Fibroblast of skin of right biceps (primary cell): ENCODE measurements at places on chromosomes 4 and X.
A peak's percentile ranks its signal among the peaks of the same experiment; 100 is the strongest.

- DNase-seq = no peak
Observed at GRCh38 chrX:71949844-71950445, 39.3 kb downstream of the NHSL2 start.

DNA sequence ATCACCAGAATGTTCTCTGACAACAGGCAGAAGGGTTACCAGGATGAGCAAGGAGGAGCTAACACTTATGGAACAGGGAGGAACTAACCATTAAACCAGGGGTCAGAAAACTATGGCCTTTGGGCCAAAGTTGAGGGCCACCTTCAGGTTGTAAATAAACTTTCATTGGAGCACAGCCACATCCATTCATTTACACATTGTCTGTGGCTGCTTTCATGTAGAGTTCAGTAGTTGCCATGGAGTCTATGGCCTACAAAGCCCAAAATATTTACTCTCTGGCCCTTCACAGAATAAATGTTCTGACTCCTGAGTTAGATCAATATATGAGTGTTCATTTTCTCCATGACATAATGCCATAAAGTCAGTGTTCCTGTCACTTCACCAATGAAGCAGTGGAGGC lies 13.2 kb upstream of the HCCS start:
- no peak for DNase-seq

- peak; percentile 89 for DNase-seq
Observed at GRCh38 chrX:136259543-136259942, 8.3 kb upstream of the MAP7D3 start.

GRCh38 chr4:88630756-88631155 lies 38.5 kb downstream of the HERC3 start:
- DNase-seq = peak; percentile 81

DNA sequence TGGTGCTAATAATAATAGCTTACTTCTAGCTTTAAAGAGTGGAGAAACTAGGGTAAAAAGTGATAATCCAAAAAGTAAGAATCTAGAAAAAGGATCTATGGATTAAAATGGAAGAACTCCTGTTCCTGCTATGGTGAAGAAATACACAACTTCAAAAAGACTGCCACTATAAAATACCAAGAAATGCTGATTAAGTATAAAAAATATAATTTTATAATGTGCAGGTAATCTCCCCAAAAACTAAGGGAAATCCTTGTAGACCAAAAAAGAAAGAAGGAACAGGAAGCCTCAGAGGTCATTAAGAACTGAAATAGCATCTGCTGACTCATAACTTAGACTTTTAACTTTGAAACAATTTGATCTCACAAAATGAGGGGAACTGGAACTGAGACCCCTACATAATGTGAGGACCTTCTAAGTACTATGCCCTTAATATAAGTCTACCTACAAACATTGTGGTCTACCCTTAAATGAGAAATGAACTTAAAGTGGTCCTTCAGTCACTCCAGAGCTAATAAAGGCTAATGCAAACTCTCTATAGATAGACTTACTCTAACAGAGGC lies 50.6 kb upstream of the SRPX start:
- peak; percentile 21 for DNase-seq

- no peak for DNase-seq
Observed at GRCh38 chrX:110097920-110098319, 95.0 kb downstream of the TMEM164 start.

DNA sequence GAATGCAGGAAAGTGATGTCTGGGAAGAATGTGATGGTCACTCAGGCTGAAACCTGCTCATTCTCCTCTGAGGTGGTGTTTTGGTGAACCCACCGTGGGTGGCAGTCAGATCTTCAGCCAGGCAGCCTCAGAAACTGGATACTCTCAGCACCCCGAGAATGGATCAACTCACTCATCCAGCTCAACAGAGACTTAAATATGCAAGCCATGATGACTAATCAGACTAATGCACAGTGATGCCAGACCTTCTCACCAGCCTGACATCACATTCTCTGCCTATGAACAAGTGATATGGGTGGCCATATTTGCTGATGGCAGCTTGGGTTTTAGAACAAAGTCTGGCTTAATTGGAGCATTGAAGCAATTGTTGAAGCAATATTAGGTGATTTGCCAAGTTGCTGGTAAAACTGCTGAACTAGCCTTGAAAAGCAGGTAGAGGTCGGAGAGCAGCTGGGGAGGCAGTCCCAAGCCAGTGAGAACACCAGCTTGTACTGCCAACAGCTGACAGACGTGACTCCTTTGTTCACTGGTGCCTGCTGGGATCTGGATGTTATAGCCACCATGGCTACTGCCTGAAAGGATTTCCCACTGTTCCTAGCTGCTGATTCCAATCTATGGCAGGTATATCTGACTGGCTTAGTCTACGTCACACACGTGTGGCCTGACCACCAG lies 608.1 kb downstream of the MID1IP1 start:
- peak; percentile 6 for DNase-seq

GRCh38 chr4:173424899-173425805 lies 26.2 kb upstream of the SCRG1 start:
- DNase-seq = peak; percentile 89

- peak; percentile 95 for DNase-seq
Observed at GRCh38 chr4:133148690-133149363, at the start of gene PCDH10. TSS of gene PCDH10 (plus strand) at chr4:133149294. CDS start at chr4:133150141, 847 bp downstream.

DNA sequence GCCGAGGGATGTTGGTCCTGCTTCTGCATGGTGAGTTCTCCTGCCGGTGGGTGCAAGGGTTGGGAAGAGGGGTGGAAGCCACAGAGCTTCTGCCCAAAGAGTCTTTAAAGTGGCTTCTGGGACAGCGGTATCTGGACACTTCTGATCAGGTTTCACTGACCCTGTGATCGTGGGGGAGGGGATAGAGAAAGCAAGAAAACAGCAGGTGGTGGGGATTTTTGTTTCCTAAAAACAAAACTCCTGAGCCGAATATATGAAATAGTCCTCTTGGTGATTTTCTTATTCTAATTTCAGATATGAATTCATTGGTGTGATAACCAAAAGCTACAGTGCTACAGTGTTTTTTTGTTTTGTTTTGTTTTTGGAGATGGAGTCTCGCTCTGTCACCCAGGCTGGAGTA lies 754 bp downstream of the NYX start:
- DNase-seq = no peak

GRCh38 chr4:37540486-37540885 lies 145.7 kb downstream of the RELL1 start:
- no peak for DNase-seq

DNA sequence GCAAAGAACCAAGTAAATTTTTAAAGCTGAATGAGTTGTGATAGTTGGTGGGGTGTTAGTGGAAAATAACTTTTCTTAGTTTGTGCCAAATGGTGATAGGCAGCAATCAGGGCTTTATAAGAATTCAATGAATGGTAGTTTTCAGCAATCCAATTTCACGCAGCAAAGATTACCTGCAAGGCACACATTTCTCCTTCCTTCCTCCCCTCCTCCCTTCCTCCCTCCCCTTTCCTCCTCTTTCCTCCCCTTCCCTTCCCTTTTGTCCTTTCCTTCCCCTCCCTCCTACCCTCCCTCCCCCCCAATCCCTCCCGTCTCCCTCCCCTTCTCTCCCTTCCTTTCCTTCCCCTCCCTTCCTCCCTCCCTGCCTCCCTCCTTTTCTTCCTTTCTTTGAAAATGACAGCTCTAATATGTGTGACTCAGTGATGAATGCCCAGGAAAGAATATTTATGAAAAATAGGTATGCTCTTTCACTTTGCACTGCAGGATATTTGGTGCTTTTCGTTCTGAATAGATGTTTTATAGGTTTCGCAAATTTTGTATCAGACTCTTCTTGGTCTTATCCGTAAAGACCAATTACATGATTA lies 168.1 kb downstream of the BMPR1B start:
- DNase-seq = no peak

DNA sequence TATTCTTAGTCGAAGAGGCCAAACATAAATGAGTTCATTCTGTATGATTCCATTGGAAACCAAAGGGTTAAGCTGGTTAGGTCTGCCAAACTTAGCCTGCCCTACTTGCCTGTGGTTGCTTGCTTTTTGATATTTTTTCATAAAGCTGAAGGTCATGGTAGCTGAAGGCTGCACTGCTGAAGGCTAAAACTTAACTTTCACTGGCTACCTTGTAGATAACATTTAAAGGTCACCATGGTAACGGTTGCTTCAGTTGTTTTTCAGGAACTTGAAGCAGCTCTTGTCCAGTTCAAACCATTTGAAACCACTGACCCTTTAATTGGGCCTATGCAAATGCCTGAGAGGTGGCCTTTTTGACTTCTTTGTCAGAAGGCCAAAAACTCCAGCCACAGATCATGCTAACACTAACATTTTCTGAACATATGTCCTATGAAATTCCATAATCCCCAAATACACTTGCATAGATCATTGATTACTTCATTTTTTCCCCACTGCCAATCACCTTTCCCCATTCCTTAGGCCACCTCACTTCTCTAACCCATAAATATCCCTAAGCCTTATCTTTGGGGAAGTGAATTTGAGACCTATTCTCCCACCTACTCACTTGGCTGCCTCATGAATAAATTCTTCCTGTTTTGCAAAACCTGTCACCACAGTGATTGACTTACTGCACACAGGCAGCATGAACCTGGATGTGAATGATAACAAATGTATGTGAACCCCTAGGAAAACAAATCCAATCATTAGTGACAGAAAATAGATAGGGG lies 10.7 kb upstream of the SMIM10L2A start:
- no peak for DNase-seq

GRCh38 chr4:8341691-8342090 lies 72.1 kb downstream of the HTRA3 start:
- DNase-seq = no peak

DNA sequence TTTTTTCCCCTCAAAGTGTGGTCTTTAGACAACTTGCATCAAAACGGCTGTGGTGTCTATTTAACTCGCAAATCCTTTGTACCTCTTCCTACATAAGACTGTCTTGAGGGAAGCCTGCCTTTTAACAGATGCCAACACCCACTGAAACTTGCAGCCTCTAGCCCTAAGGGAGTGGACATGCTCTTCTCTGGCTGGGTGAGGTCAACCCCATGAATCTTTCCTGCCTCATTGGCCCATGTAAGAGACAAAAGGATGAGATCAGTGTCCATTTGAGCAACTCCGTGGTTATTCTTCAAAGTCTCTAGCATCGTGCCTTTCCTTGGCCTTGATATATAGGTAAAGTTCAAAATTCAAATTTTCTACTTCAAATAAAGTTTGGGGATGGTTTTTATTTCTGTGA lies 134.7 kb downstream of the SHROOM3 start:
- no peak for DNase-seq

GRCh38 chr4:152352622-152353116 lies 183.2 kb downstream of the FBXW7 start:
- peak; percentile 97 for DNase-seq

DNA sequence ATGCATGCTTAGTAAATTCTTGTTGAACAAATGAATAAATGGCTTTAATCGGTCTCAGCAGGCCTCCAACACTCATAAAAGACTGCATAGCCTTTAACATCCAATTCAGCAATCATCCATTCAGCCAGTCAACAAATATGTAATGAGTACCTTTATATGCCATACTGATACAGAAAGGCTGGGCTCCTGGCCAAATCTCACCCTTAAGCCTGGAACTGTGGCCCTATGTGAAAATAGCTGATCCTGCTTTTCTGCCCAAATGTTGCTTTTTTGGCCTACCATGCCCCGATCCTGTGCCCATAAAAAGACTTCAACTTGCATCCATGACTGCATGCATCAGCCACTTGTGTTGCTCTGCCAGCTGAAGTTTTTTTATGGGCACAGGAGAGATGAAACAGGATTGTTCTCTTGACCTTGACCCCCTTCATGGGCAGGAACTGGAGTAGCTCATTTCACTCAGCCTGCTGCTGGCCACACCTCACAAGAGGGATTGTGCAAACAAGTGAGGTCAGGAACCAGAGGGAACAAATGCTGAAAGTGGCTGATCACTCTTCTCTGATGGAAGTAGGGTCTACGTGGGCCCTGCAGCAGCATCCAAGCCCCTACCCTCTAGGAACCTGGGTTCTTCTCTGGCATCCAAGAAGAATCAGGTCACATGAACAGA lies 75.6 kb downstream of the NPY1R start:
- DNase-seq = no peak

DNA sequence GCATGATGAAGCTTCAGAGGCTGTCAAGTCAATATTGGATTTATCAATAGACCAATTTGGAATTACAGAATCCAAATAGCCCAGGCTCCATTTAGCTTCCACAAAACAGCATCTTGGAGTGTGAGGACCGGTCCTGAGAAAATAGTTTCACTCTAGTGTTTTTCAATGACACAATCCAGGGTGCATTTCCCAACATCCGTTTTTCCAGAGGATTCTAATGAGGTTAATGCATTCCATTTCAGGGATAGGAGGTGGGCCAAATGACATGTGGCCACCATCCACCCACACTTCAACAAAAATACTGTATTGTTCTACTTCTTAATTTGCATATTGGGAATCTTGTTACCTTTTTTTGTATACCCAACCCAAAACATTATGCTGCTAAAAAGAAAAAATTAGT lies 229.8 kb upstream of the LDB2 start:
- peak; percentile 72 for DNase-seq

DNA sequence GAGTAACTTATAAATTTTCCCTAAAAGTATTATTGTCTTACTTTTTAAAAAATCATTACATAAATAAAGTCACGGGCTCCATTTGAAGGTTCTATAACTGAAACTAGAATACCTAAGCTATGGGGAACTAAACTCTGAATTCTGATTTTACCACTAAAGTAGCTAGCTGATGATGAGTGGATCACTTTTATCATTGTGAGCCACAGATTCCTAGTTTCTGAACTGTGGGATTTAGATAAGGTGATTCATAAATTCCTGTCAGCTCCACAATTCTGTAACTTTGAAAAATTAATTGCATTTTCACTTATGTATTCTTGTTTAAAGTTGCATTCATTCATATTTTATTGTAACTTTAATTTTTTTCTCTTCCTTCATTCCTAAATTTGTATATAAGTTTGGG lies 540.9 kb downstream of the GBA3 start:
- DNase-seq = peak; percentile 7

DNA sequence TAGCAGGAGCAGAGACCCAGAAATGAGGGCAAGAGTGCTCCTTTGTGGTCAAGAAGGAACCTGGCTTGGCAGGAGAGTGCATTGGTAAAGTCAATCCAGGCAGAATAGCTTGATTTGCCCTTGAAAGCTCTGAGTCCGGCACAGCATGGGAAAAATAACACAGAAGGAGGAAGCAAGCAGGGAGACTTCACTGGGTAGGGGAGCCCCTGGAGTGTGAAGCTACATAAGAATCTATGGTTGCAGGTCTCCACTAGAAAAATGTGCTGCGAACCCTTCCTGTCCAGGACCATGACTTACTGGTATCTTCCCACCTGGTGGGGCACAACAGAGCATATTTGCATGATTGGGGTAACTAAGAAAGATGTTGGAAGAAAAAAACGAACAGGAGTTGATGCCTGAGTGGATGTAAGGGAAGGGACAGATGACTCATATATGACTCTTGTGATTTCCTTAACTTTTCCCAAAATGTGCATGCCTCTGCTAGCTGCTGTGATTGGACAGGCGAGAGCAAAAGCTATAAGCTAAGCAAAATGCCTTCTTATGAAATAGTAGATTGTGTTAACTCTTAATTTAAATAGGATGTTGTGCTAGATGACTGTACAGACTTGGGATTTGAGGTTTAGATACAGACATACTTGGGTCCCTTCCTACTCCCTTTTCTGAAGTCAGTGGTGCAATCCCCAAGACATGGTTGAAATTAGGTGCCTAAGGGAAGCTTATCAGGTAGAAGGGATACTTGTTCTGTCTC lies 3.3 kb downstream of the IL13RA1 start:
- peak; percentile 91 for DNase-seq
